ENCODE measurements at places on chromosomes 12 and 14.
A peak's percentile ranks its signal among the peaks of the same experiment; 100 is the strongest.

- no peak for DNase-seq
Measured at GRCh38 chr12:88299567-88300101, 157.5 kb downstream of the TMTC3 start.

DNA sequence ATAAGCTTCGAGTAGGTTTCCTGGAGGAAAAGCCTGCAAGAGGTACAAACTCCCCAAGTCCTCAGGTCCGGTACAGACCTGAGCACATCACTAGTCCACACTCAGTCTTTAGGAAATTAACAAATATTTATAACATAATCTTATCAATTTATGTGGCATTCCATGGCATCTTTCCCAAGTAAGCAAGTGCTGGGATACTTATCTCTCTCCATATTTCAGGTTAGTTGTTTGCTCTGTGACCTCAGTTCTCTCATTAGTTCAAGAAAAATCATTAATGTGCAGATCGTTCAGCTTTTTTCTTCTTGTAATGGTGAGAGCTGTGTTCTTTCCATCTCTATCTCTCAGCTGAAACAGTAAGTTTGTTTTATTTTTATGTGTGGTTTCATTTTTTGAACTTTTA lies 34.7 kb downstream of the SPATA7 start:
- DNase-seq, result no peak

- DNase-seq, result no peak
Measured at GRCh38 chr14:70422538-70422937, 5.6 kb upstream of the SYNJ2BP start.

- no peak for DNase-seq
Measured at GRCh38 chr14:61493239-61493638, 171.9 kb downstream of the PRKCH start.

DNA sequence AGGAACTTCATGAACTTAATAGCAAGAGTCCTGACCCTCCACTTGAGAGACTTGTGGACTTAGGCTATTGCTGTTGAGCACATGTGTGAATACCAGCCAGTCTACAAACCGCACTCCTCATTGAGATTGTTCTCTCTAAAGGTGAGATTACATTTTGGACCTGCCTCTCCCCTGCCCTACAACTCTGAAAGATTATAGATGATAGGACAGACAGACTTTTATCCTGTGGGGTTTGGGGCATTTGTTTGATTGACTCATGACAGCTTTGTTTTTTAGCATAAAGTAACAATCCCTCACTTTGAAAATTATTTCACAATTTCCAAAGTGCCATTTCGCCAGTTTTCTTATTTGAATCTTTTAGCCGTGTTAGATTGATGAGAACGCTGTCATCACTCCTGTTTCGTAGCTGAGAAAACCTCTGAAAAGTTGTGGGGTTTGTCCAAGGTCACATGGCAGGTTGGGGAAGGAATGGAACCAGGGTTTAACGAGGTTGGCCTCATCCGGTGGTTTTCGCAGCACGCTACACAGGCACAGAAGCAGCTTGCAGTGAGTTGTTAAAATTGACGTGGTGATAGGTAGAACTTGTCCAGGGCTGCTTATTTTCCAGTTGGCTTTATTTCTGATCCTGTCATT lies 836 bp downstream of the EVL start:
- DNase-seq, result peak; percentile 93

GRCh38 chr14:101505236-101505970 lies 55.9 kb upstream of the DIO3 start:
- DNase-seq, result no peak

- DNase-seq, result no peak
Measured at GRCh38 chr14:63249092-63249491, 44.8 kb downstream of the RHOJ start.

GRCh38 chr14:100384819-100385813 lies 62.0 kb downstream of the SLC25A47 start:
- no peak for DNase-seq

DNA sequence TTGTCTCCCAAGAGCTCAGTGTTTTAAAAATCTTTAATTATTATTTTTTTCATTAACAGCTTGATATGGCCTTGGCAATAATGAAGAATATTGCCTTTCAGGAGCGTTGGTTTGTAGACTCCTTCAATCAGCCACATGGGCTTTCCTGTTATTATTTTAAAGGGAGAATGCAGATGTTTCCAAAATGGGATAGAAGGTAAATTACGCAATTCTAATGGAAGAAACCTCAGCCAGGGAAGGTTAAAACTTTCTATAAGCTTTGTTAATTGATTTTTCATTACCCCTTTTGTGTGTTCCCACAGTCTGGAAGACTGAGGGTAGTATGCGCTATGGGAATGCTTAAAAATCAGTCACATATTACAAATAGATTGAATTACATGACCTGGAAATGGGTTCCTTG lies 188.4 kb upstream of the NAV3 start:
- DNase-seq, result no peak

- no peak for DNase-seq
Measured at GRCh38 chr12:56326533-56326932, 7.3 kb downstream of the PAN2 start.

- no peak for DNase-seq
Measured at GRCh38 chr14:80475074-80475473, 263.8 kb upstream of the DIO2 start.

GRCh38 chr14:61253064-61253738 lies 27.9 kb downstream of the TMEM30B start:
- no peak for DNase-seq

DNA sequence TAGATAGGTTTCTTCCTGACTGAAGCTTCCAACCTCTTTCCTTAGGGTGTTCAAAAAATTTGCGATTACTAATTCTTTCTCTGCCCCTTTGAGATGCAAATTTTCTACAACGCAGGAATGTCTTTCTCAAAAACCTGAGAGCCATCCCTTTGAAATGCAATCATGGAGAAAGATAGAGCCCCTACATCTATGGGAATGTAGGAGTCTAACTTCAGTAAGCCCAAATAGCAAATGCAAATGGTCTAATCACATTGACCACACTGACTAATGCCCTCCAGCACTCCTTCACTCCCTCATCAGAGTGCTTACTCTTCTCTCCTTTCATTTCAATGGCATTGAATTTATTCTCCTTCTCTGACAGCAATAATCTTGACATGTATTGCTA lies 107.1 kb downstream of the SLC6A15 start:
- no peak for DNase-seq

GRCh38 chr14:44945264-44945663 lies 16.5 kb downstream of the KLHL28 start:
- DNase-seq, result no peak

GRCh38 chr14:45867046-45867894 lies 614.3 kb upstream of the MIS18BP1 start:
- no peak for DNase-seq

DNA sequence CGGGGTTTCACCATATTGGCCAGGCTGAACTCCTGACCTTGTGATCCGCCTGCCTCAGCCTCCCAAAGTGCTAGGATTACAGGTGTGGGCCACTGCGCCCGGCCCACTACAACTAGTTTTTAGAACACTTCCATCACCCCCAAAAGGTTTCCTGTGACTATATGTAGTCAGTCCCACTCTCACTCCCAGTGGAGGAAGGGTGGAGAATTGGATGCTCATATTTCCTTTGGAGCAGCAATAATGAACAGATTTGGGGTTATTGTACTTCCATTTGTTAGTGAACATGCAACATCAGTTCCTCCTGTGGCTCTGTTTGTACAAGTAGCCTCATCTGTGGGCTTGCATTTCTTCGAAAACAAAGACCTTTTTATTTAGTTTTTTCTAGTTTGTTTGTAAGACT lies 35.8 kb downstream of the RAP1B start:
- no peak for DNase-seq

DNA sequence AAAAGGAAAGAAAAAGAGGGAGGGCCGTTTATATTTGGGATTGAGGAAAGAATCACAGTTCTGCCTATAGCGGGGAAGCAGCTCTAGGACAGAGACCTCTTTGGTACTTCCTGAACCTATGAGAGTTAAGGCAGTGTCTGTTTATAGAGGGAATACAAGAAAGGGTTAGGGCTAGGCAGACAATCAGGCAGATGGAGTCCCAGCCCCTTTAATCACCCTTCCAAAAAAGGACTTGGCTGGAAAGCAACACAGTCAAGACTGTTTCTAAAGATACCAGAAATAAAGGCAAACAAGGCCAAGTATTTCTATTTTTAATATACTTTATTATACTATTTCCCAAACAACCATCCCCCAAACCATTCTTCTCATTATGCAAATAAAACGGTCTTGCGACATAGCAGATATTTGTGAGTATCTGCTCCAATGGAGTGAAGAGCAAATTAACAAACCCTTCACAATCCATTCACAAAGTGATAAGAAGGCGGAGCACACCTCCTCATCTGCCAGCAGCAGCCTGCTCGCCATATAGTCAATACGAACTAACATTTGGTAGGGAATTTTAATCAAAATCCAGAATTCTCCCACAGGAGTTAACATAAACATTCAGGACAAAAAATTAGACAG lies 697 bp upstream of the GRIP1 start:
- no peak for DNase-seq

DNA sequence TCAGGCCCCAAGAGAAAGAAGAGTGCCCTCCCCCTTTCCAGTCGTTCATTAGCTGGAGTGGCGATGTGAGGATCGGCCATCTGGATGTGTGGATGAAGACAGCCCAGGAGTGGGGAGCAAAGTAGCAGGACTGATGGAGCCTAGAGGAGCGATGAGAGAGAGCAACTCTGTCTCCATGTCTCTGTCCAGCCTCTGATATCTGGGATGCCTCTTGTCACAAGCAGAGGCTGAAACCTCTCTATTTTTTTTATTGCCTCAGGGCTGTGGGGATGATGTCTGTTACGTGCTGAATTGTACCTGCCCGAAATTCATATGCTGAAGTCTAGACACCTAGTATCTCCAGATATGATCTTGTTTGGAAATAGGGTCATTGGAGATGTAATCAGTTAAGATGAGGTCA lies 2.7 kb downstream of the SERPINA11 start:
- no peak for DNase-seq

DNA sequence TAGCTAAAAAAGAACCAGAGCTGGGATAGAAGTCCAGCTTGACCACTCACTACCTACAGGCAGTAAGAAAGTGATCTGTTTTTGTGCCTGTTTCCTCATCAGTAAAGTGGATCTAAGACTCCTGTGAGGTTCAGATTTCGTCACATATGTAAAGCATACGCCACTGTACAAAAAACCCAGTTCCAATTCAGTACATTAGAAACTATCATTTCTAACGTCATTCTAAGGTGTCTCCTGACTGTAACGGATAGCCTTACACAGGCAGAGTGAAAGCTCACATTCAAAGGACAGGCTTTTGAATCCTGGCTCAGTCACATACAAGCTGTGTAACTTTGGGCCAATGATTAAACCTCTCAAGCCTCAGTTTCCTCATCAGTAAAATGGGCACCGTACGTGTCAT lies 3.5 kb downstream of the SLC15A4 start:
- DNase-seq, result no peak

GRCh38 chr12:91978143-91978542 lies 167.5 kb downstream of the BTG1 start:
- DNase-seq, result peak; percentile 81

DNA sequence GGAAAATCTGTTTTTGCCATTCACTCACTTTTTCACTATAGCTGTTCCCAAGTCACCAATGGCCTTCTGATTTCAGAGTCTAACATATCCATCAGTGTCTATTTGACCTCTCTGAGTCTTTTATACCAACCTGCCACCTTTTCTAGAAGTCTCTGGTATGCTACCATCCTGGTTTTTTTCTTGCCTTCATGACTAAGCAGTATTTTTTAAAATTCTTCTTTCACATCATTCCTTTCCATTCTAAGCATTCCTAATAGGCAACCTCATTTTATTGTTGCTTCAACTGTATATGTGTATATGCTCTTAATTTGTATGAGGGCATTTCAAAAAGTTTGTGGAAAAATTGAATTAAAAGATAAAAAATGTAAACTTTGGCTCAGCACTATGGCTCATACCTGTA lies 5.0 kb downstream of the IRAK4 start:
- DNase-seq, result no peak

DNA sequence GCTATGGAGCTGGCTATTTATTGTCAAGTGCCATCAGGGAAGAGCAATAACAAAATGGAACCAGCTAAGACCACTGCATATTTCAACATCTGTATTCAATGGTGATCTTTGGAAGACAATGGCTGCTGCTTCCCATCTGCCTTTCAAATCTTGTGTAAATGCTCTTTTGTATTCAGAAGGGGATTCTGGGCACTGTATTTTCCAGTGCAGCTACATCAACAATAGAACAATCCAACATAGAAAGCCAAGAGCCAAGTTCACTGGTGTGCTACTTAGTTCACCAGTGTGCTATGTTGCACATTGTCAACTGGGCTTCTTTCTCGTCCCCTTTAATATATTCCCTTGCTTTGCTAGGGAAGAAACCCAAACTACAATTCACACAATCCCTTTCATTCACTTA lies 128.8 kb upstream of the OR4E1 start:
- no peak for DNase-seq

- DNase-seq, result no peak
Measured at GRCh38 chr12:64186789-64187188, 35.3 kb downstream of the KICS2 start.

GRCh38 chr14:90970167-90970600 lies 90.3 kb downstream of the RPS6KA5 start:
- peak; percentile 42 for DNase-seq

- peak; percentile 56 for DNase-seq
Measured at GRCh38 chr12:26941215-26941594, 2.9 kb downstream of the FGFR1OP2 start.

DNA sequence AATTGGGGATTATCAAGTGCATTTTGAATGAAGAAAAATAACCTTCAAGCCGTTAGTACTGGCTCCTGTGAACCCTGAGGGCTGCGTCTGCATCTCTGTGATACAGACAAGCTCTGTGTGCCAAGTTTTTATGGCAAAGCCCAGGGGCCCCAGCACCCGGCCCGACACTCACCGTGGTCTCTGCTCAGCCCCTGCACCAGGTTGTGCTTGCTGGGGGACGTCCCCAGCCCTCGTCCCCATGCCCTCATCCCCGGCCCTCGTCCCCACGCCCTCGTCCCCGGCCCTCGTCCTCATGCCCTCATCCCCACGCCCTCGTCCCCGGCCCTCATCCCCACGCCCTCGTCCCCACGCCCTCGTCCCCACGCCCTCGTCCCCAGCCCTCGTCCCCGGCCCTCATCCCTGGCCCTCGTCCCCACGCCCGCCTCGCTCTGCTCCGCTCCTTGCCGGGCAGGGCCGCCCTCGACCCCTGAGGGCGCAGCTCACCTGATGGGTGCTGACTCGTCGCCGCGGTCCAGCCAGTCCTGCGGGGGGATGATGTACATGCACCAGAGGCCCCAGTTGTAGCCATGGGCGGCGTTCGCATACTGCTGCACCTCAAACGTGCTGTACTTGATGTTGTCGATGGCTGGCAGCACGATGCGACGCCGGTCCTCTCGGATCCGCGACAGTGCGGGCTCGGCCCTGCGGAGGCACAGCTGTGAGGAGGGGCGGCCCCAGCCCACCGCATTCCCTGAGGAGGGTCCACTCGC lies 72.0 kb downstream of the GALNT9 start:
- DNase-seq, result no peak
